ENCODE measurements at places on chromosomes 12 and 14.
A peak's percentile ranks its signal among the peaks of the same experiment; 100 is the strongest.

- no peak overlapping the region for H3K27ac ChIP-seq
- no peaks in the 10 kb centered on the region for H3K27me3 ChIP-seq
- no peaks in the 10 kb centered on the region for H3K36me3 ChIP-seq
- peaks cover 2% of the 10 kb centered on the region for H3K4me1 ChIP-seq
- DNase-seq = peak; percentile 64
- no peak overlapping the region for H3K4me3 ChIP-seq
Observed at GRCh38 chr14:52735921-52736489, 6.0 kb downstream of the STYX start.

- H3K27ac ChIP-seq = no peak overlapping the region
- H3K27me3 ChIP-seq = peaks cover 22% of the 10 kb centered on the region
- H3K4me1 ChIP-seq = no peaks in the 10 kb centered on the region
- no peaks in the 10 kb centered on the region for H3K36me3 ChIP-seq
- no peak for DNase-seq
- H3K4me3 ChIP-seq = no peak overlapping the region
Observed at GRCh38 chr14:99880651-99881420, 87.6 kb downstream of the EML1 start.

DNA sequence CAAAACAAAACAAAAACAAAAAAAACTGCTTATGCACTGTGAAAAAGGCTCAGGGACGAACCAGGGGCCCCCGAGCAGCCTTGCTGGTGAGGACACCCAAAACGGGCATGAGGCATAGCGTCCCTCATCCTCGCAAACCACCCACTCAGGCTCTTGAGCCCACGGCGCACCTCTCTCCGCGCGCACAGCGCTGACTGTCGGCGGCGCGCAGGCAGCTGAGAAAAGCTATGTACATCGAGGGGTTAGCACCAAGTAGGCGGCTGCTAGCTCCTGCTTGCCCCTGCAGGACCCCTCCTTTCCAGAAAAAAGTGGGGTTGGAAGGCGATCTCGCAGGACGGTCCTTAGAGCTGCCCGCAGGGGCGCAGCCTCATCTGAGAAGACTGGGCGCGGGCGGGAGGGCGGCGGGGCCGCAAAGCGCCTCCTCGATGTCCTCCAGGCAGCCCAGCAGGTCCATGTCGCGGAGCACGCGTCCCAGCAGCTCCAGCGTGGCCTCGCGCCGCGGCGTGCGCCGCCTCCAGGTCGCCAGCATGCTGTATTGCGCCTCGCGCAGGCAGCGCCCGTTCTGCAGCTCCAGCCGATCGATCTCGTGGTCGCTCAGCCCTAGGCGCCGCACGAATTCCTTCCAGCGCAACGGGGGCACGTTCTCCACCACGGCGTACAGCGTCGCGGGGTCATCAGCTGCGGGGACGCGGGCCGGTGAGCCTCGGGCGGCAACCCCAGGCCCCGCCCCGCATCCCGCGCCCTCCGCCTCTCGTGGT lies 12.8 kb downstream of the TNFRSF1A start:
- DNase-seq = no peak
- H3K36me3 ChIP-seq = peaks cover 32% of the 10 kb centered on the region
- no peak overlapping the region for H3K27ac ChIP-seq

- no peaks in the 10 kb centered on the region for H3K4me1 ChIP-seq
- DNase-seq = no peak
- no peaks in the 10 kb centered on the region for H3K36me3 ChIP-seq
Observed at GRCh38 chr12:79114896-79115295, 250.3 kb downstream of the SYT1 start.

DNA sequence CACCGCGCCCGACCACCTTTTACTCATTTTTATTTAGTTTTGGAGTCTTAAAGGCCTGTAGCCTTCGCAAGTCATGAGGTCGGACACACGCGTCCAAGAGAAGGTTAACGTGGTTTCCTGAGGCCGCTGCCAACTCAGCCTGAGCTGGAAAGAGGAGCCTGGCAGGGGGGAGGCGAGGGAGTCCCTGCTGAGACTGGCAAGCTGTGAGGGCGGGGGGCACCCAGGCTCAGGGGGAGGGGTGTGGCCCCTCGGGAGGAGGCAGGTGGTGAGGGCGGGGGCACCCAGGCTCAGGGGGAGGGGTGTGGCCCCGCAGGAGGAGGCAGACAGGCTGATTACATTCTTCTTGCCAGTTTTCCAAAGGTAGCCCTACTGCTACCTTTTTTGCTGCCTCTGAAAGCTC lies 143.2 kb downstream of the PIWIL1 start:
- H3K36me3 ChIP-seq = no peaks in the 10 kb centered on the region
- no peaks in the 10 kb centered on the region for H3K4me1 ChIP-seq
- H3K27me3 ChIP-seq = no peaks in the 10 kb centered on the region

DNA sequence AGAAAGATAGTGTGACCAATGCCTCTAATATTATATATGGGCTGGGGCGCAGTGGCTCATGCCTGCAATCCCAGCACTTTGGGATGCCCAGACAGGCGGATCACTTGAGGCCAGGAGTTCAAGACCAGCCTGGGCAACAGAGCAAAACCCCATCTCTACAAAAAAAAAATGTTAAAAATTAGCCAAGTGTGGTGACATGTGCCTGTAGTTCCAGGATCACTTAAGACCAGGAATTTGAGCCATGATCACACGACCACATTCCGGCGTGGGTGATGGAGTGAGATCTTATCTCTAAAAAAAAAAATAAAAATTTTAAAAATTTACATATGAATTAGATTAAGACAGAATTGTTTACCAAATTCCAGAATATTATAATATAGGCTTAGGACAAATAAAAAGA lies 12.0 kb downstream of the TM7SF3 start:
- no peaks in the 10 kb centered on the region for H3K27me3 ChIP-seq
- DNase-seq = no peak
- no peak overlapping the region for H3K27ac ChIP-seq
- no peak overlapping the region for H3K4me3 ChIP-seq

DNA sequence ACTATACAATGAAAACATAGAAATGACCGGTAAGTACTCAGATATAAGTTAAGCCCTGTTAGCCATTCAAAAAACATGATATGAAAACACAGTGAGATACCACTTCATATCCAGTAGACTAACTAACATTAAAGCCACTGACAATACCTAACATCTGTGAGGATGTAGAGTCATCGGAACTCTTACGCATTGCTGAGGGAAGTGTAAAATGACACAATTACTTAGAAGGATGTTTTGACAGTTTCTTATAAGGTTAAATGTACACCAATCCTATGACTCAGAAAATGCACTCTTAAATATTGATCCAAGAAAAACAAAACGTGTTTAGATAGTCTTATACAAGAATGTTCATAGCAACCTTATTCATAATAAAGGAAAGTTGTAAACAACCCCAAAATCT lies 782.9 kb downstream of the BCL11B start:
- H3K36me3 ChIP-seq = no peaks in the 10 kb centered on the region
- no peaks in the 10 kb centered on the region for H3K27me3 ChIP-seq
- DNase-seq = no peak
- H3K4me1 ChIP-seq = no peaks in the 10 kb centered on the region
- H3K4me3 ChIP-seq = no peak overlapping the region

- no peak overlapping the region for H3K27ac ChIP-seq
- no peak for DNase-seq
- H3K4me1 ChIP-seq = peaks cover 3% of the 10 kb centered on the region
- H3K4me3 ChIP-seq = no peak overlapping the region
- no peaks in the 10 kb centered on the region for H3K36me3 ChIP-seq
Observed at GRCh38 chr12:107385509-107385908, 292.2 kb upstream of the CRY1 start.

DNA sequence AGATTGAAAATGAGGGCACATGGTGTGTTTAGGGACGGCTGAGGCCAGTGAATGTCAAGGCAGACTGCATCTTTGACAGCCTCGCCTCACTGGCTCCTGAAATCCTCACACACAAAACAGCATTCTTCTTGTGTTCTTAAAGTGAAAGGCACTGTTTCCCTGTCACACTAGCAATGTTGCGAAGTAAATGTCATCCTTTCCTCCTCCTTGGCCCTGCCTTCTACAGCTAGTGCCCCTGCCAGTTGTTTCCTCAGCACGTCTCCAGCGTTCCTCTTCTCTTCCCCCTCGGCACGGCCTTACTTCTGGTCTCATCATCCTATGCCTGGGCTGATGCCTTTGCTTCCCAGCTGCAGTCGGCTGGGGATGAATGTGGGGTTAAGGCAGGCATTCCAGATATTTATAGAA lies 129.4 kb upstream of the DNM1L start:
- DNase-seq = peak; percentile 16
- no peaks in the 10 kb centered on the region for H3K4me1 ChIP-seq
- H3K4me3 ChIP-seq = no peak overlapping the region
- no peaks in the 10 kb centered on the region for H3K27me3 ChIP-seq
- H3K36me3 ChIP-seq = no peaks in the 10 kb centered on the region
- no peak overlapping the region for H3K27ac ChIP-seq

- H3K4me1 ChIP-seq = peaks cover 4% of the 10 kb centered on the region
- H3K27ac ChIP-seq = no peak overlapping the region
- no peak for DNase-seq
- no peaks in the 10 kb centered on the region for H3K27me3 ChIP-seq
- H3K36me3 ChIP-seq = no peaks in the 10 kb centered on the region
Observed at GRCh38 chr12:54439096-54439495, 20.0 kb upstream of the ITGA5 start.

- peaks cover 27% of the 10 kb centered on the region for H3K4me1 ChIP-seq
- no peaks in the 10 kb centered on the region for H3K27me3 ChIP-seq
- DNase-seq = peak; percentile 77
Observed at GRCh38 chr14:50001151-50001998, 108.5 kb downstream of the ARF6 start.

- no peak overlapping the region for H3K4me3 ChIP-seq
- H3K4me1 ChIP-seq = no peaks in the 10 kb centered on the region
- DNase-seq = no peak
- no peaks in the 10 kb centered on the region for H3K27me3 ChIP-seq
- no peaks in the 10 kb centered on the region for H3K36me3 ChIP-seq
Observed at GRCh38 chr14:51552275-51552674, 99.4 kb upstream of the FRMD6 start.

- H3K4me1 ChIP-seq = peaks cover 10% of the 10 kb centered on the region
- no peaks in the 10 kb centered on the region for H3K36me3 ChIP-seq
- no peak overlapping the region for H3K4me3 ChIP-seq
- H3K27me3 ChIP-seq = no peaks in the 10 kb centered on the region
- no peak overlapping the region for H3K27ac ChIP-seq
Observed at GRCh38 chr12:5442251-5443006, 10.5 kb downstream of the NTF3 start.

DNA sequence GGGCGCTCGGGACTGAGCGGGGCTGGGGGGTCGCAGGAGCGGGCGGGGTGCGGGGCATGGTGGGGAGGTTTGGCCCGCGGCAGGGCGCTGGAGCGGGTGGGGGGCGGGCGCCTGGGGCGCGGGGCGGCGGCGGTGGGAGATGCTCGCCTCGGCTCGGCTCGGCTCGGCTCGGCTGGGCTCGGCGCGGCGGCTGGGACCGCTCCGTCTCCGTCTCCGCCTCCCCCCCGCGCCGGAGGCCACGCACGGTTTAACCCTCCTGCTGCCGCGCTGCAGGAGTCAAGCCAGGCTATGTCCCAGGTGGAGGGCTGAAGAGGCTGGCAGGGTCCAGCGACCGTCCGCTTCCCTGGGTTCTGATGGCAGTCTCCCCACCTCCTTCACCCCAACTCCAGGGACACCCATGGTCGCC lies at the start of gene PIANP:
PIANP (minus strand) TSS at position 170 of the 406 bp plus-strand sequence. CDS start 2,754 bp downstream, outside the sequence.
- peaks cover 6% of the 10 kb centered on the region for H3K27me3 ChIP-seq
- no peak for DNase-seq
- peaks cover 5% of the 10 kb centered on the region for H3K4me1 ChIP-seq

- no peaks in the 10 kb centered on the region for H3K27me3 ChIP-seq
- peaks cover 7% of the 10 kb centered on the region for H3K4me1 ChIP-seq
- no peak overlapping the region for H3K4me3 ChIP-seq
- peak; percentile 72 for DNase-seq
- no peak overlapping the region for H3K27ac ChIP-seq
- no peaks in the 10 kb centered on the region for H3K36me3 ChIP-seq
Observed at GRCh38 chr12:13311551-13311950, 115.0 kb downstream of the EMP1 start.

DNA sequence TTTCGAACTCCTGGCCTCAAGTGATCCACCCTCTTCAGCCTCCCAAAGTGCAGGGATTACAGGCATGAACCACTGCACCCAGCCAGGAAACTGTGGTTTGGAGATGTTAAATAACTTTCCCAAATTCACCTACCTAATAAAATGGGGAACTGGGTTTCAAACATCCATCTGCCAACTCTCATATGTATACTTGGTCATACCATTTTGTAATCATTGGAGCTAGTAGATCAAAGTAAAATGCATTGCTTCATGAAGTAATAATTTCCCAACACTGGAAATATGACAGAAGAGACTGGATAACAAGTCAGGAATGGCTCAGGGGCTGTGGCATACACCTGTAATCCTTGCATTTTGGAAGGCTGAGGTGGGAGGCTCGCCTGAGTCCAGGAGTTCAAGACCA lies 5.3 kb upstream of the HECTD1 start:
- no peak overlapping the region for H3K4me3 ChIP-seq
- H3K27ac ChIP-seq = no peak overlapping the region
- H3K4me1 ChIP-seq = no peaks in the 10 kb centered on the region
- H3K27me3 ChIP-seq = no peaks in the 10 kb centered on the region

DNA sequence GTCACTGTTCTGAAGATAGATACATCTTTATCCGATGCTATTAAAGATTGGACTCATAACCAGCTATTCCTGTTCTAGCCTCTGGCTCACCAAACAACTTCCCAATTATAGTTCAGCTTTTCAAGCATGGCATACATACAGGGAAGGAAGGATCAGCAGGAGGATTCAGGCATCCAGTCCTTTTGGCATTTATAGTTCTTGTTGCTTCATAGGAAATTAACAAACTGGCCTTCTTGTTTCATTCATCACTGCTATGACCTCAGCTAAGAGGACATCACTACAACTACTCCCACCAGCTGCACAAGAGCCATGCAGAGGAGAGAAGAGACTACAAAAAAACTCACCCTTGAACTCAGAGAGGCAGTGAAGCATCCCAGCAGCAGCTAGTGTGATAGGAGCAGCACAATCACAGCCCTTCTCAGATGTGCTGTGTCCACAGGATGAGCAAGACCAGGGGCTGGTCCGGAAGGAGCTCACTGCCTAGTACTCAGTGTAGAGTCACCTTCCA lies 100.5 kb downstream of the SPTSSA start:
- H3K4me1 ChIP-seq = no peaks in the 10 kb centered on the region
- no peak overlapping the region for H3K27ac ChIP-seq
- H3K4me3 ChIP-seq = no peak overlapping the region
- DNase-seq = no peak
- no peaks in the 10 kb centered on the region for H3K36me3 ChIP-seq

DNA sequence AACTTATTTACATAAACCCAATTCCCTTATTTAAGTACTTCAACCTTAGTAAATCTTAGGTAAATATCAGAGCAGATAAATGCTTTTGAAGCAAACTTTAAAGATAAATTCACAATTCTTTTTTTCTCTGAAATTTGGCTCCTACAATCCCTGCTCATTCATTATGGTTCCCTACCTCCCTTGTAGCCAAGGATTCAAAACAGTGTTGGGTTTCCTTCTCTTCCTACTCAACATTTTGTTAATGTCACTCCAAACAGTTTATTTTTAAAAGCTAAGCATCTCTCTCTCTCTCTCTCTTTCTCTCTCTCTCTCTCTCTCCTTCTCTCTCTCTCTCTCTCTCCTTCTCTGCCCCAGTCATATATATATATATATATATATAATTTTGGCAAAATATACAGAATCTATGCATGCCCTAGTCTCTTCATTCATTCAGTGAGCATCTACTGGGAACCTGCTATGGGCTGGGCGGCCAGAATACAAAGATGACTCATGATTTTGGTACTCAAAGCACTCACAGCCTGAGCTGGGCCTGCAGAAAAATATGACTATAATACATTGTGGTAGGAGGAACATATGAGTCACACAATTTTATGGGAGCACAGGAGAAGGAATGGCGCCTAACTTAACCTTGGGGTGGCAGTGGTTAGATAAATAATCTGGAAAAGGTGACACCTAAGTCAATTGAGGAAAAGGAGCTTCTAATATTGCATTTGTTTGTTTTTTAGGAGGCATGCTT lies 123.7 kb upstream of the DHRS4 start:
- peak; percentile 28 for DNase-seq
- no peaks in the 10 kb centered on the region for H3K4me1 ChIP-seq
- no peak overlapping the region for H3K4me3 ChIP-seq
- no peaks in the 10 kb centered on the region for H3K27me3 ChIP-seq
- H3K27ac ChIP-seq = no peak overlapping the region
- no peaks in the 10 kb centered on the region for H3K36me3 ChIP-seq

Measured in mesendoderm (in vitro differentiated cells).